ENCODE measurements at places on chromosomes 7 and 10. TPM values are rescaled to one million over a fixed set of nuclear protein-coding genes. Genes with fewer than 3 reads are reported as not detected.
A peak's percentile ranks its signal among the peaks of the same experiment; 100 is the strongest.

PRR15 gene
- not detected for total RNA-seq

DNA sequence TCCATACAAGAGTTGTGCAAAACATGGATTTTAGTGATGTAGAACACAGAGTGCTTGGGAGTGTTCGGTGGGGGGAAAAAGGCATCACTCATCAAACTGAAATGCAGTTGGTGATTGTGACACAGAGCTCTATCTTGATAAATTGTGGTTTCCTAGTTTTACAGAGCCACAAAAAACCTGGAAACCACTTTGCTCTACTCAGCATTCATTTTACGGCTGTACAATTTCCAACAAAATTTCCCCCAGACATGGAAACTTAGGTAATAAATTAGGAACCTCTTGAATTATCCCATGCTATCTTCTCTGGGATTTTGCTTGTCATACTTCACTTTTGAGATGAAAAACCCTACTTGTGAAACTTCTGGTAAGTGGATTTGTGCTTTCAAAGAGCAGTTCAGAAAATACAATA, 614.9 kb upstream of the FZD8 start:
- DNase-seq, result no peak

LUC7L2 gene
- total RNA-seq, result 86.5 TPM

ACHE gene
- 5.1 TPM for total RNA-seq

CDNF gene
- total RNA-seq, result 1.0 TPM

LOXL4 gene
- total RNA-seq, result not detected

DNA sequence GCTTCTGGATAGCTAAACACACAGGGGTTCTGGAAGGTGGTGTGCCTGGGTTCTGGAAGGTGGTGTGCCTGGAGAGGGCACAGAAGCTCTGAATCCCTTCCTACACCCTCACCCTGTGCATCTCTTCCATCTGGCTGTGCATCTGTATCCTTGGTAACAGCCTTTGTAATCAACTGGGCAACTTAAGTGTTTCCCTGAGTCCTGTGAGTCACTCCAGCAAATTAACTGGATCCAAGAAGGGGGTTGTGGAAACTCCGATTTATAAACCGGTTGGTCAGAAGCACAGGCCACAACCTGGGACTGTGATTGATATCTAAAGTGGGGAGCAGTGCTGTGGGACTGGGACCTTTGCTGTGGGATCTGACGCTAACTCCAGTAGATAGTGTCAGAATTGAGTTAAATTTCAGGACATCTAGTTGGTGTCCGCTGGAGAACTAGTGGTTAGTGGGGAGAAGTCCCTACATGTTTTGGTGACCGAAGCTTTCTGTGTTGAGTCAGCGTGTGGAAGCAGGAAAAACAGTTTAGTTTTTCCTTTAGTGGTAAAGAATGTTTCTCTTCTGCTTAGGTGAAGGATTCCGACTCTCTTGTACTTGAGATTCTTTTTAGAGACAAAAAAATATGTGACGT, 228.1 kb downstream of the BMPER start:
- no peak for DNase-seq

GRCh38 chr7:155453296-155454182, 4.4 kb upstream of the EN2 start:
- DNase-seq, result no peak

- DNase-seq, result no peak
Observed at GRCh38 chr7:3438352-3438751, 137.3 kb downstream of the SDK1 start.

- DNase-seq, result no peak
Observed at GRCh38 chr10:129531969-129532660, 65.1 kb downstream of the MGMT start.

- peak; percentile 9 for DNase-seq
Observed at GRCh38 chr7:45203936-45204445, 46.4 kb downstream of the RAMP3 start.

DNA sequence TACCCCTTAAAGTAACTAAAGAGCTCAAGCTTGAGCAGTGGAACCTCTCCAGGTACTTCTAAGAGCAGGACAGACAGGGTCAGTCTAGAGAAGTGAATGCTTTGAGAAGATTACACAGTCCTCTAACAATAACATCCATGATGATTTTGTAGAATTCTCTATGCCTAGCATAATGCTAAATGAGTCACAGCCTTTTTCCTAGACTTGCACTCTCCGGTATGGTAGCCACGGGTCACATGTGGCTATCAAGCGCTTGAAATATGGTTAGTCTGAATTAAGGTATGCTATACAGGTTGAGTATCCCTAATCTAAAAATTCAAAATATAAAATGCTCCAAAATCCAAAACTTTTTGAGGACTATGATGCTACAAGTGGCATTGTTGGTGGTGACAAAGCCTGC, 166.6 kb upstream of the MKLN1 start:
- no peak for DNase-seq

GRCh38 chr7:82032901-82033300, 263.1 kb upstream of the HGF start:
- DNase-seq, result no peak

IRF5 gene
- total RNA-seq, result 74.6 TPM

- DNase-seq, result no peak
Observed at GRCh38 chr7:128211626-128212025, 29.5 kb upstream of the LEP start.

GRCh38 chr10:101464599-101464998, 110.6 kb downstream of the BTRC start:
- DNase-seq, result no peak

- DNase-seq, result peak; percentile 2
Observed at GRCh38 chr10:115879372-115880089, 393.5 kb downstream of the GFRA1 start.

DNA sequence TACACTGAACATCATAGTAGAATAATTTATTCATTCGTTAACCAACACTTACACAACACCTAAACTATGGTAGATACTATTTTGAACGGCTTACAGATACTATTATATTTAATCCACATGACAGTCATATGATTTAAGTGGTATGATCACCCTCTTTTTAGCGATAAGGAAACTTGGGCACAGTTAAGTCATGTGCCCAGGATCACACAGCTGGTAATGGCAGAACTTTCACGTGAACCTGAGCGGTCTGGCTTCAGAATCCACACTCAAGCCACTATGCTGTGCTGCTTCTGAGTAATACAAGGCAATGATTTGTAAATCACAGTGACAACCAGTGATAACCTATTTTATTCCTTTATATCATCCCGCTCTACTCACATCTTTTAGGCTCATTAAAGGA, 99.1 kb downstream of the CELF2 start:
- no peak for DNase-seq

PLXNA4 gene
- 0.03 TPM for total RNA-seq

FBXO24 gene
- total RNA-seq, result not detected

DNA sequence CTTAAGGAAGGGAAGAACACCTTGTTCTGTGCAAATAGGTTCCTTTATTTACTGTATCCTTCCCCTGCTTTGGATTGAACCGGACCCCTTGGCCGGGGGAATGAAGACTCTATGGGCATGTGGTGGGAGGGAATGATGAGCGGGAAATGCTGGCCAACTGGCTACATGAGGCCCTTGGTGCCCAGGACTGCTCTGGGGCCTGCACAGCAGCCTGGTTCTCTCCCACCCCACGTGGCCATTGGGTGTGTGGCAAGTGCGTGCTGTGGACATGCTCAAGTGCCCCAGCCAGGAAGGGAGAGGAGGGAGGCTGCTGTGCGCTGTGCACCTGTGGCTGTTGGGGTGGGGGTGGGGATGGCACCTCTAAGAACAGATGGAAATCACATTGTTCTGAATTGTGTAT, 917.0 kb upstream of the GHITM start:
- DNase-seq, result no peak

DNA sequence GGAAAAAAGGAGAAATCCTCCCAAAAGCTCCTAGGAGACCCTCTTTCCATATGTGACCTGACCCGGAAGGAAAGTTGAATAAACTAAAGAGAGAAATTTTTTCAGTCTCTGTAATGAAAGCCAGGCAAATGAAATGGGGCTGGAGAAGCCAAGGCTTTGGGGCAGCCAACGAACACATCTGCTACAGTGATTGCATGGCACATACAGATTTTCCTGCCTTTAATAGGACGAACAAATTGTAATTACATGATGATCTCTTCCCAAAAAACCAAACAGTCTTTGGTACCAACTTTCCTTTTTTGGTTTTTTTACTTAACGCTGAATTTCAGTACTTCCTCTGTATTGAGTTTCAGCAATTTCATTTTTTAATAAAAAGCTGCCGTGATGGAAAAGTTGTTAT, 23.5 kb upstream of the PTN start:
- no peak for DNase-seq

MBL2 gene
- total RNA-seq, result not detected

GRCh38 chr7:10913457-10913856, 60.2 kb upstream of the PHF14 start:
- no peak for DNase-seq

DNA sequence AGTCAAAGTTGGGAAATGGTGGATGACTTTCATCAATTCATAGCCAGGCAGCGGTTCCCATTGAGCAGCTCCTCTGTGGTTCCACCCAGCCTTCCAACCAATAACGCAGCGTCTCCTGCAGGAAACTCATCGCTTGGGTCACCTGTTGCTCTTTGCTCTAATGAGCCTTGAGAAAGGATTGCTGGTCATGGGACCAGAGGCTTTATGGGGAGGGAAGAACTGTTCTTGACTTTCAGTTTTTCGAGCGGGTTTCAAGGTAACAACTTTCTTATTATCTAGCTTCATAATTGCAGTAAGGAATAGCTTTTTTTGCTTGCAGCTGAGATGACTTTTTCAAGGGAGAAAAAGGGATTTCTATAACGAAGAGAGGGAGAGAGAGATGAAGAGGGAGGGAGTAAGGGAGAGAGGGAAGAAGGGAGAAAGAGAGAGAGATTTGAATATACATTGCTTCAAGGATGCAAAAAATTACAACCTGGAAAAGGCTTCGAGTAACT, 405 bp upstream of the ENTPD1 start:
- peak; percentile 90 for DNase-seq

TMEM270 gene
- not detected for total RNA-seq

DNA sequence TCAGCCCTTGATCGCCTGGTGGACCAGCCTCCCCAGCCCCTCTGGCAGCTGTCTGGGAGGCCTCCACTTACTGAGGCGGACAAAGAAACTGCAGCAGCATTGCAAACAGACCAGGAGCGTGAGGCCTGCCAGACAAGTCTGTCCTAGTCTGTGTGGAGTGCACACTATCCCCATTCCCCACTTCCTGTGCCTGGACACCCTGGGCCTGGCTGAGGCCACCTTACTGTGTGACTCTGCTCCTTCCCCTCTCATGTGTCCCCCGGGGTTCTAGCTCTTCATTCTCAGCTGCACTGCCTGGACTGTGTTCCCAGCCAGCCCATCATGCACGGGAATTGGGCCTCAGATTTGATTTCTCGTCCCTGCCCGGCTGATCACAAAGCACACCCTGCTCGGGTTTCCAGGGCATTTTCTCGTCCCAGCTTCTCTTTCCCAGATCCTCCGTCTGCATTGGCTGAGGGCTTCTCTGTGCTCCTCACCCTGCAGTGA, 16.7 kb upstream of the C10orf90 start:
- DNase-seq, result no peak

GRID2IP gene
- total RNA-seq, result not detected

SFRP5 gene
- total RNA-seq, result not detected

GRCh38 chr7:74570533-74571156, 86.9 kb upstream of the GTF2I start:
- no peak for DNase-seq

DNA sequence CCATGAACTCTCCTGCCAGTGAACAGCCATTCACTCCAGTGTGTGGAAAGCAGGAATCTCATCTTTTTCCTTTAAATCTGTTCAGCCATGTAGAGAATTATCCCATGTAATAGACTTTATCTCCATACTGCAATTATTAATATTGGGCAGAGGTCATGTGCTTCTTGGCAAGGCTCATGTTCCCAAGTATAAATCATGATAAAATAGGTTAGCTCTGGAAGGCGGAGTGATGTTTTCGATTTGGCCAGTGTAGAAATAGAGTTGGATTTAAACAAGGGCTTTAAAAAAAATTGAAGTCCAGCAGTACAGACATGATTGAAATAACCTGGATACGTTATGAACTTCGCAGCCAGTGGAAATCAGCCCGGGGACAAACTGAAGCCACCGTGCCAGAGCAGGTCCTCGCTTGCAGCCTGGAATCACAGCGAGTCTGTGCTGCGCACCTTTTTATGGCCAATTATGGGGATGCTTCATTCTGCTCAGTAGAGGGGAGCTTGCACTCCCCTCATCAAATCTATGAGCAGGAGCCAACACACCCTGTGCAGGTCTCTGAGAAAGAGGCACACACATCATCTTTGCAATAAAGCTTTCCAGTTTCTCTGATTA, 654.0 kb upstream of the MKI67 start:
- DNase-seq, result no peak

DNA sequence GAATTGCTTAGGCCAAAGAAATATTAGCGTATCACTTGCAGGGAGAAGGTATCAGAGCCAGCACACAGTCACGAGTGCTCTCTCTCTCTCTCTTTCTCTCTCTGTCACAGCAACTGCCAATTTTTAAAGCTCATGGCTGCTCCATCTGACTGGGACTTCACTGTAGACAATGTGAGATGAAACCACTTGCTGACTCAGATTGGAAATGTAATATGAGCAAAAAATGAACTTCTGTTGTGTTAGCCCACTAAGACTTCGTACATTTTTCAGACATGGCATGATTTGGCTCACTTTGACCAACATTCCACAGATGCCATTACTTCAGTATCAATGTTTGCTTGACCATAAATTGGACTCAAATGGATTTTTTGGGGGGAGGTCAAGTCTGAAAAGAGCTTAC, 68.1 kb downstream of the DGKB start:
- DNase-seq, result no peak

SPDYE18 gene
- not detected for total RNA-seq

GRCh38 chr10:76774987-76775603, 862.5 kb downstream of the KCNMA1 start:
- DNase-seq, result no peak

DNA sequence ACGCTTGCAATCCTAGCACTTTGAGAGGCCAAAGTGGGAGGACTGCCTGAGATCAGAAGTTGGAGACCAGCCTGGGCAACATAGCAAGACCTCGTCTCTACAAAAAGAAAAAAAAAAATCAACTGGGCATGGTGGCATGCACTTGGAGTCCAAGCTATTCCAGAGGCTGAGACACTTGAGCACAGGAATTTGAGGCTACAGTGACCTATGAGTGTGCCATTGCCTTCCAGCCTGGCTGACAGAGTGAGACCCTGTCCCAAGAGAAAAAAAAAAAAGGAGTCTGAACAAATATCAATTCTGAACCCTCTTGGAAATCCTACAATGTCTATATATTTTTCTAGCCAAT, 126.8 kb upstream of the NRP1 start:
- no peak for DNase-seq

NKX2-3 gene
- not detected for total RNA-seq

- DNase-seq, result no peak
Observed at GRCh38 chr10:62305813-62306212, 37.2 kb upstream of the RTKN2 start.

- no peak for DNase-seq
Observed at GRCh38 chr7:2970861-2971260, 72.8 kb downstream of the CARD11 start.

Data from GM12878 (cell line).